Endodermal cell (in vitro differentiated cells): ENCODE measurements at places on chromosomes 7 and 10. TPM values are rescaled to one million over a fixed set of nuclear protein-coding genes. Genes with fewer than 3 reads are reported as not detected.
A peak's percentile ranks its signal among the peaks of the same experiment; 100 is the strongest.

CHAT gene
- not detected in 3 replicates for total RNA-seq

GRCh38 chr7:100163006-100163531 is 4.5 kb upstream of the TRAPPC14 start:
- DNase-seq, result peak; percentile 68

GRCh38 chr7:147472556-147472955 is 1118.0 kb upstream of the C7orf33 start:
- DNase-seq, result no peak

DNA sequence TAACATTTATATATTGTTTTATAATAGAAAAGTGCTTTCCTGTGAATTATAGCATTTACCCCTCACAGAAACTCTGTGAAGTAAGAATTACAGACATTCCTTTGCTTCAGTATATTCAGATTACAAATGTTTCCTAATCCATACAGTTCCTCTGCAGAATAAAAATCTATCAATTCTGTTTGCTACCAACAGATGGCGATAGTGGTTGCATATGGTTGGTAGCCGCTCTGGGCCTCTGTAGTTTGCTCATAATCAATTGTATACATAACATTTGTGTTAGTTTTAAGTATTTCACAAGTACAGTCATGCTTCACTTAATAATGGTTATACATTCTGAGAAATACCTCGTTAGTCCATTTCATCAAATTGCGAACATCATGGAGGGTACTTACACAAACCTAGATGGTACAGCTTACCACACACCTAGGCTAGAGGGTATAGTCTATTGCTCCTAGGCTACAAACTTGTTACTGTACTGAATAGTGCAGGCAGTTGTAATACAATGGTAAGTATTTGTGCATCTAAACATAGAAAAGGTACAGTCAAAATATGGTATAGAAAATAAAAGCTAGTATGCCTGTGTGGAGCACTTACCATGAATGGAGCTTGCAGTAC is 94.4 kb upstream of the STEAP4 start:
- DNase-seq, result no peak

DNA sequence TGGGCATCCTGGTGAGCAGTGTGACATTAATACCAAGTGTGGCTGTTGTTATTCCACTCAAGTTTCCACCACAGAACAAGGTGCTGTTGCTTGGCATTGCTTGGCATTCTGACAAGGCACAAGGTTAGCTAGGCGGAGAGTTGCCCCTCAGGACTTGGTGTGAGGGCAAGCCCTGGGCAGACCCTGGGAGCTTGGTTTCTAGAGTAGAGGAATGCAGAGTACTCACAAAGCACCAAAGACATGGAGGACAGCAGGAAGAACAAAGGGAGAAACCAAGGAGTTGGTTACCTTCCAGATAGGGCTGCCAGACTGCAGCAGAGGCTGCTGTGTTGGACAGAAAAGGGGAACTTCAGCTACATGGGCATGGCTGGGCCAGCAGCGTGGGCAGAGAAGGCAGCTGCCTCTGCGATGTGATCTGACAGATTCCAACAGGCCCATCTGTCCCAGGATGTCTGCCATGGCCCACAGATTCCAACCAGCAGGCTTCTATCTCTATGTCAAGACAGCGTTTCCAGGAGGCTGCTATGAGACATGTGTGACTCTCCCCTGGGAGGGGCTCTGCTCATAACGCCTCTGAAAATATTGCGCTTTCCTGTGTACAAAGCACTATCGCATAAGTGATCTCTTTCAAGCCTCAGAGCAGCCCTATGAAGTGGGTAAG is 1.8 kb downstream of the GOLGA7B start:
- no peak for DNase-seq

DNA sequence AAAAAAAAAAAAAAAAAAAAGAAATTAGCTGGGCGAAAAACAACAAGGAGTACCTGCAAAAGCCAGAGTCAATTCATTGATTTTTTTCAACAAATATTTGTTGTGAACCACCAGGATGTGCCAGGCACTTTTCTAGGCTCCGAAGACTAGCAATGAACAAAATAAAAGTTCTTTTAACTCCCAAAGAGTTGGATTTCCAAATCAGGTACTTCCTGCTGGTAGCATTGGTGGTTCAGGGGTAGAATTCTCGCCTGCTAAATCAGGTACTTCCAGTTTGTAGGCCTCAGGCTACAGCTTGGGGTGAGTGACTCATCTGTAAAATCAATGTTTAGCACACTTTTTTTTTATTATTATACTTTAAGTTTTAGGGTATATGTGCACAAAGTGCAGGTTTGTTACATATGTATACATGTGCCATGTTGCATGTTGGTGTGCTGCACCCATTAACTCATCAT is 10.9 kb downstream of the PPA1 start:
- DNase-seq, result no peak

MRPS16 gene
- 104 and 114 TPM in 2 replicates for total RNA-seq

DNA sequence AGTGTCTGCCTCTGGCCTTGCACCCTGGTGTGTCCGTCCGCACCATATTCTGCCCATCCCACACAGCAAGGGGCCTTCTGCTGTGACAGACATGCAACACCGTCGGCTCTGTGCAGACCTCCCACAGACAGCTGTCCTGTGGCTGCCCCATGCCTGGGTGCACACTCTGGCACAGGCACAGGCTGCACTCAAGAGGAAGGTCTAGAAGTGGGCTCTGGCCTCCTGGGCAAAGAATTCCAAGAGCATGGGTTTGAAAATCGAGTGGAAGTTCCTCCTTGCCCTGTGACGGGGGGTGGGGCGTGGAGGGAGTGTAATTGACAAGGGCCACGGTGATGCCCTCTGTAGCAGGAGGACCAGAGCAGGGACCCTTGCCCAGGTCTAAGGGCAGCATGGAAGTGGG is 4.3 kb upstream of the LOXL4 start:
- DNase-seq, result peak; percentile 46

STOX1 gene
- total RNA-seq, result 2.4 to 4.6 TPM (median 4.5 TPM) in 3 replicates

DNA sequence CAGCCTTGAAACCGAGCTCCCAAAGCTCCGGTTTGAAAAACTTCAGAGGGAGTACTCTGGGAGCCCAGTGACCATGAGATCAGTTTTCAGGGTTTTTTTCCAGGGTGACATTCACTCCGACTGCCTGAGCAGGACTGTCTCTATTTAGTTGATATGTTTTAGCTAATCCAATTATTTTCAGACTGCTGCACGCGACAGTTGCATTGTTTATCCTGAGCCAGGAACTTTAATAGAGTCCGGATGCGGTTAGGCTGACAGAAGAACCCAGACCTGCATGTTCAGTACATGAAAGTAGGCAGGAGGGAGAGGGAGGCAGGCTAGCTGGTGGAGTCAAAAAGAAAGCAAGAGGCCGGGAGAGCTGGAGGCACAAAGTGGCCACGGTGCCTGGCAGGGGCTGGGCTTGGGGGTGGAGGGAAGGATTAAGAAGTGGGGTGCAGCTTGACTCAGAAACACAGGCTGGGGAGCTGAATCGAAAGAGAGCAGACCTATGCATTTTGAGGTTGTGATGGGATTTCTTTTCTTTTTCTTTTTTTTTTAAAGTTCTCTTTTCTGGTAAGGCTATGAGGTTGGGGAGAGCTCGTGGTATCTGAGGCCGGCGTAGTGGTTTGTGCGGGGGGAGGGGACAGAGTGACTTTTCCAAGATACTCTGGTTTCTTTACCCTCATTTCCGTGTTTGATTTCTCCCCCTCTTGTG is 5.7 kb downstream of the GATA3 start:
- DNase-seq, result no peak

PGAM2 gene
- 0.66 and 1.2 TPM in 2 replicates for total RNA-seq

GRCh38 chr10:3963191-3963673 is 178.2 kb upstream of the KLF6 start:
- DNase-seq, result no peak
